ENCODE measurements at places on chromosomes 6 and 20.
A peak's percentile ranks its signal among the peaks of the same experiment; 100 is the strongest.

DNA sequence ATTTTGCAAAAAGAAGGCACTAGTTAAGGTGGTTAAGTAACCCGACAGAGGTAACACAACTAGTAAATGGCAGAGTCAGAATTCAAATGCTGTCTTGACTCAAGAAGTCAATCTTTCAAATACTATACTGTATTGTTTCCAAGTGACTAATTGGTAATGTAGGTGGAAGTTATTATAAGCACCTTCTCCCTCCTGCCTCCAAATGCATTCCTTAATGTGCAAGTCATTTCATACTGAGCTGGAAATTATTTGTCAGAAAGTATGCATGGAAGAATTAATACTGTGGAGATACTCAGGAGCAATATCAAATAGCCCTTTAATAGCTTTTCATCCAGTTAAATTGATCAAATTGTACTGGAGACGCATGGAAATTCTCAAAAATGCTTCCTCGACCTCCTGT lies 579.1 kb downstream of the DOK5 start:
- DNase-seq = no peak

GRCh38 chr6:105432797-105433196 lies 29.9 kb upstream of the PREP start:
- no peak for DNase-seq

DNA sequence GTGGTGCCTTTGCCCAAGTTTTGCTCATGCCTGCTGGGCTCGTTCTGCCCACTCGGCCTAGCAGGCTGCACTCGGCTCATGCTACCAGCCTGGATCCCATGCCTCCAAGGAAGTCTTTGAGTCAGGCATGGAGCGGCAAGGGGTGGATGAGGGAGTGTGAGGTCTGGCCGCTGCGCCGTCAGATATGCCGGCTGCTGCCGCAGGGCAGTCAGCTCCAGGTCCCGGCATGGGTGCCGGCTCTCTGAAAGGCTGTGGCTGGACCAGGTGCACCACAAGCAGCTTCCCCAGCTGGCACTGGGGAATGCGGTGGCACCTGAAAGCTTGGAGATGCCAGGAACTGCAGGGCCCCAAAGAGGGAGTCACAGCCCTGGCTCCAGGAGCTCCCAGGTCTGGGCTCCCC lies 75.5 kb downstream of the GPR63 start:
- no peak for DNase-seq

DNA sequence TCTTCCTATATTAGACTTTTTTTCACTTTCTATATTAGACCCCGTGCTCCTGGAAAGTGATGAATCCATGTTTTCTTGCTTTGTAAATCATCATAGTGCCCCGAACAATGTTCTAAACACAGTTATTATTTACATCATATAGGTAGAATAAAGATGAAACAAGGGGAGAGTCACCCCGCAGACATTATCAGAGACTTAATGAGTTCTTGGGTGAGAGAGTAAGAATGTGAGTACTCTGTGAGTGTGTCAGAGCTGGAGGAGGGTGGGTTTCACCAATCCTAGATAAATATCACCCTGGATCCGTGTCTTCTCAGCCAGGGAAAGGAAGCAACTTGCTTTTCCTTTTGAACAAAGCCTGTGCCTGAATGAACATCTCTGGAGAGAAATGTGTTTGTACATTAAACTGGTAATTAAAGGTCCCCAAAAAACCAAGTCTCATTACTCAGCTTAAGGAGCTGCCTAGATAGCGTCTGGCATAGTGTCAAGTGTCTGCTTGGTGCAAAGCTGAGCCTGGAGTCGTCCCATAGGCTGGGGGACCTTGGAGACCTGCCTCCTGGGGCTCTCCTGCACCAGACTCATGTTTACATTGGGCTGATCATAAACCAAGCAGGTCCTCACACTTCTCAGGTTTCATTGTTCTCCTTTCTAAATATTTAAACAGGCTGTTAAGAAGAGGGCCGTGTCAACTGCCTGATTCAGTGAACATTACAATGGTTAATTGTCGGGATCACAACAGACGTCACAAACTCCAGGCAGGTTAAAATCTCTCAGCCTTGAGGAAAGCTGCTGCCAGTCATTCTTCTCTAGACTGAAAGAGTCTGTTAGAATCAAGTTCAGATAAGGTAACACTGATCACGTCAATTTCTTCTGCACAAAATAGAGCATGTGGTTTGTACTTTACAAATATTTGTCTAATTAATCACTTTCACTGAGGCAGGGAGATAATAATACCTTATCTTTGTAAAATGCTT lies 179.7 kb upstream of the MYLIP start:
- peak; percentile 80 for DNase-seq

DNA sequence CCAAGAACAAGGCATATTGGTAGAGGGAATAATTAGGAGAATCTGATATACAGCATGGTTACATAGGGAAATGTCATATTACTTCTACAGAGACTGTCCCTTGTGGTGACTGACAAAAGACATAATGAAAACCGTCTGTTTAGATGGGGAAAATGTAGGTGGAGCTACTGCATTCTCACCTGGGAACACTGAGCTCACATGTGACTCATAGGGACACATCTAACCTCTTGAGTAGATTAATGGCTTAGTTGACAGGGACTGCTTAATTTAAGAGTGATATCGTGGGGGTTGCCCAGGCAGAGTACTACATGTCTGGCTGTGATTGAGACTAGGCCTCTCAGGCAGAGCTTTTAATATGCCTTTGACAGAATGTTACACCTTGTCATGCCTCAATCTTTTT lies 235.3 kb upstream of the ZFP64 start:
- no peak for DNase-seq

DNA sequence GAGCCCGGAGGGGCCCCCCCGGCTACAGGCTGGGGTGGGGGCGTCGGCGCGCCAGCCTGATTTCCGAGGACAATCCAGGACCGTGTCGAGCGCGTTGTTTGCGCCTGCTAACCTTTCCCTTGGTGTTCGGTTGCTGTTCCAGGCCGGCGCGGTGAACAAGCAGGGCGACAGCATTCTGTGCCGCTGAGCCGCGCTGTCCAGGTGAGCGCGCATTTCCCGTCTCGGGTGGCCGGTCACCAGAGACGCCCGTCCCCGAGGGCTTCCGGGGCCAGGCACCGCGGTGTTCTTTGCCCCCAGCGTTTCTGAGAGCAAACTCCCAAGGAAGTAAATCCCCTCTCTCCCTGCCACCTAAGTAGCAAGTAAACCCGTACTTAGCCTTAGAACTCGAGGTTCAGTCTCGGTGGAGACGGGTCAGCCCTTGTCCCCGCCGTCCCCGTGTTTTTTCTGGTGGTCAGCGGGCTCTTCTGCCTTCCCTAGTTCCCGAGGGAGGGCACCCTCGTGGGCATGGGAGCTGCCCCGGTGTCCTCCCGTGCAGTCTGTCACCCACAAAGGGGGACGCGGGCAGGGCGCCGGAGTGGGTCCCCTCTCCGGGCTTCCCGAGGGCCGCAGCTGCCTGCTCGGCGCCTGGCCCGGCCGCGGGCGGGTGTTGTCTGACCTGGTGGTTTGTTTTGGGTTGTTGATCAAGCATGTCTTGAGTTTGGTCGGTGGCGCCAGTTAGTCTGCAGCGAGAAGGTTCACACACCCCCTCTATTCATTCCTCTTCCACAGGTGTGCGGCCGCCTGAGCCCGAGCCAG lies 1.5 kb downstream of the ID4 start:
- DNase-seq = peak; percentile 40

DNA sequence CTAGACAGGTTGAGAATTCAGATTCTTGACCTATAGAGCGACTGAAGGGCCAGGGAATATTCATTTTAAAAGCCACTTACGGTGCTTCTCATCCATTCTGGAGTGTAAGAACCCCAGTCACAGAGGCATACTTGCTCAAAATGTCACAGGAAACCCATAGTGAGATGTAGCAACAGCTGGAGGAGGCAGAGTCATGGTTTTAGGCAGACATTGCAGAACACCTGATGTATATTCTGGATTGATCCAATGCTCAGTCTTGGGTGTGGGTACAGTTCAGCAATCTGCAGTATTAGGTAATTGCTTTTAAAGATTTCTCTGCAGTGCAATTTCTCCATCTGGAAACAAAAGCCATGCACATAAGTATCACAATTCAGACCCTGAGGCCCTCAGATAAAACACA lies 137.4 kb upstream of the SLC22A23 start:
- DNase-seq = no peak

- no peak for DNase-seq
These were observed 245.3 kb downstream of the OGFRL1 start for GRCh38 chr6:71533939-71534379.

DNA sequence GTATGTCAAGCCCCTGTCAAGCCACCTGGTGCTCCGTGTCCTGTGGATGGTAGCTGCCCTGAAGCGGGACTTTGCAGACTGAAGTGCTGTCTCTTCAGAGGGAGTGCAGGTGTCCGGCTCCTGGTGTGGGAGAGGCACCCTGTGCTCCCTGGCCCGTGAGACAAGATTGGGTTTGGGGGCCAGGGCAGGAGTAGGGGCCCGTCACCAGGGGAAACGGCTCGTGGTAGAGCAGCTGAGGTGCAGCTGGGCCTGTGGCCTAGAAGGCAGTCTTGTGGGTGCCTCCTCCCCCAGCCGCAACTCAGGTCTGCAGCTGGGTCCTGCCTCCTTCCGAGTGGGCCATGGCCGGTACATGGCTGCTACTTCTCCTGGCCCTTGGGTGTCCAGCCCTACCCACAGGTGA lies at the start of gene PTCRA:
Gene PTCRA, plus strand, starts transcription at position 322 of the 400 bp plus-strand sequence. Its CDS starts 17 bp downstream, at position 339.
- no peak for DNase-seq

- DNase-seq = no peak
These were observed 12.0 kb downstream of the SPINT3 start for GRCh38 chr20:45503403-45503802.

DNA sequence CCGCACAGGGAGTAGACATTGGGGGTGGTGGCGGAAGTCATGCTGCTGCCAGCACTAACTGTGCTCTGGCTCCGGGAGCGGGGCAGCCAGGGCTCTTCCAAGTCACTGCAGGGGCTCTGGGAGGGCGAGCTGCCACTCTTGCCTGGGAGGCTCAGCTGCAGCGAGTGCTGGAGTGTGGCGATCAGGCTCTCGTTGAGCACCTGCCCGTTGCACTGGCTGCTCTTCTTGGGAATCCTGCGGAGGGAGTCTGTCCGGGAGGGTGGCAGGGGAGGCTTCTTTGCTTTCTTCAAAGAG lies 28.0 kb downstream of the HEBP2 start:
- DNase-seq = no peak

GRCh38 chr6:56570413-56571359 lies 72.0 kb downstream of the DST start:
- no peak for DNase-seq

DNA sequence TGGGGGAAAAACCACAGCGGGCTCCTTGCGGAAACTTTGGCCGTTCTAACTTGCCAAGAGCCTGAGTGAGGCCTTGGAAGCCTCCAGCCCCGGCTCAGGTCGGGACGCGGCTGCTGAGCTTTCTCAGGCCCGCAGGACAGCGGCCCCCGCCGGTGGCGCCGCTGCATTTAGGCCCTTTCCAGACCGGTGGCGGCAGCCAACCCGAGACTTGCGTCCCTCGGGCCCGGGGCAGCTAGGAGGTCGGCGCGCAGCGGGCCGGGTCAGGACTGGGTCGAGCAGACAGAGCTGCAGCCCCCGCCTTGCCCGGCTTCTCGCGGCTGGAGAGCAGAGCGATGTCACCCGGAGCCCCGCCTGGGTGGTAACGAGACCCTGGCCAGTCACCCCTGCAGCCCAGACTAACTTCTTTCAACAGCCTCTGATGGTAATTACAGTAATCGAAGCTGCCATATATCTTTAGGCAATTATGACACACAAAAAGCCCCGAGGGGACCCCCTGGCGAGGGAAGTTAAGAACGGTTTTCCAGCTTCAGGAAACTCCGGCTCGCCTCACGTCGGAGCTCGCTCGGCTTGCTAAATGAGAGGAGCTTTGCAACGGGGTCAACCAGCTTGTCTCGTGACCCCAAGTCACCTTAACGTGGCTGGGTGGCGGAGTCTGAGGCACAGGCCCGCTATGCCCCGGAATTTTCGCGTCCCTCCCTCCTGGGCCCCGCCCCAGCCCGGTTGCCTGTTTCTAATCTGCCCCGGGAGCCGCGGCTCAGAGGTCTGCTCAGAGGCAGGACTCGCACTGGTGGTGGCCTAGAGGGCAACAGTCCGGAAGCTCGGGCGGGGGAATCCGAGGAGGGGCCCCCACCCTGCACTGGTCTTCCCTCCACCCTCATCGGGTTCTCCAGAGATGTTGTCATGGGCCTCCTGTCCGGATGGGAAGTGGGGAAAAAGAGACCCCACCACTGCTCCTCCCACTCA lies 3.0 kb downstream of the NR2E1 start:
- DNase-seq = no peak

DNA sequence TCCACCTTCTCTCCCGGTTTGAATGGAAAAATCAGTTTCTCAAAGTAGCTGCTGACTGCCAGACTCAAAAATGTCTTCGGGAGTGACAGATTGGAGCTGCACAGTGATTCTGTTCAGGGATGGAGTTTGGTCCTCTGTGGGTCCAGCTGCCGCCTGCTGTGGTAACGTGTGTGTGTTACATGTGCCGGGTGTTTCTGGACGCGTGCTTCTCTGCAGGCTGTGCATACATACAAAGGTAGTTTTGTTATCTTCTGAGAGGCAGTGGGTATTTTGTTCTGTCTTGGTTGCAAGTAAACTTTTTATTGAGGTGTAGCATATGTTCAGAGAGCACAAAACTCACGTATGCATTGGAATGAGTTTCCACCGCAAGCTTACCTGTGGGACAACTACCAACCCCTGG lies 41.3 kb upstream of the NAA20 start:
- no peak for DNase-seq

DNA sequence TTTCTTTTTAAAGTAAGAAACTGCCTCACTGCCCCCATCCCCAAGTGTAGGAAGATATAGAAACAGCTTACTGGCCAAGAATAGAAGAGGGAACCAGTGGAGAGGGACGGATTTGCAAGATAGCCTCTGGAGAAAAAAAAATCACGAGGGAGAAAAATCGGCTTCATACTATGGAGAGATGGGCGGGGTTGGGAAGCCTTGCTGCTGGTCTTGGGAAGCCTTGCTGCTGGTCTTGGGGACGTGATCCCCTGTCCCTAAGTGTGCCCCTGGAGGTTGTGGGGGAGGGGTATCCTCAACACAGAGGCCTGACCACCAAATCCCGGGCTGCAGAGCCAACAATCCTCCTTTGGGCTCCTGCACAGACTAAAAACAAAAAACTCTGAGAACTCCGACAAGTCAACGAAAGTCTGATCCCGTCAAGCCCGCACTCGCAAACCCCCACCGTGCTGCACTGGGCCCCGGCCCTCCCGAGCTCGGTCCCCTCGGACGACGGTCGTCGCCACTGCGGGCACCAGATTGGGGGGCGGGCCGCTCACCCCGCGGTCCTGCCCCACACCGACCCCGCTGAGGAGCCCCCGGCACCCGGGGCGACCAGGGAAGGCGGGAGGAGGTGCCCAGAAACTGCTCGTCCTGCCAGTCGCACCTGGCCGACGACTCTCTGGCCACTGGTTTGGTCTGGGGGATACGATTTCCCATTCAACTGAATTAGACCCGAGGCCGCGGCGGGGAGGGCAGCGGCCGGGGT lies 750 bp downstream of the MAP7 start:
- peak; percentile 59 for DNase-seq

DNA sequence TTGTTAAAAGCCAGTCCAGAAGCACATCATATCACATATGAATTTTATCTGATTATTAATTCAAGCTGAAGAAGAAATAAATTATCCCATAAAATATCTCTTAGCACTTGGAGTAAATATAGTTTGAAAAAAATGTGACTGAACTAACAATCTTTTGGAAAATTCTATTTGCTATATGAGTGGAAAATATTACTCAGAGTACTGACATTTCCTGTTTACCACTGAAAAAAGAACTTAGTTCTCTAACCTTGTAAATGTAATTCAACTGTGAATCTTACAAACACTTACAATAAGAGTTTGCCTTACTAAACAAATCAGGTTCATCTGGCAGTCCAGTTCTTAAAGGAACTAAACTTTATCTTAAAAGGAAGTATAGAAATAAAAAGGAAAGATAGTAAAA lies 44.2 kb downstream of the MOXD1 start:
- no peak for DNase-seq

GRCh38 chr6:33607784-33608161 lies 13.3 kb upstream of the ITPR3 start:
- peak; percentile 69 for DNase-seq

- no peak for DNase-seq
These were observed 141.8 kb downstream of the SIM1 start for GRCh38 chr6:100322886-100323285.
